Fibroblast of upper back skin (primary cell): ENCODE measurements at places on chromosomes 11 and 22.

DNA sequence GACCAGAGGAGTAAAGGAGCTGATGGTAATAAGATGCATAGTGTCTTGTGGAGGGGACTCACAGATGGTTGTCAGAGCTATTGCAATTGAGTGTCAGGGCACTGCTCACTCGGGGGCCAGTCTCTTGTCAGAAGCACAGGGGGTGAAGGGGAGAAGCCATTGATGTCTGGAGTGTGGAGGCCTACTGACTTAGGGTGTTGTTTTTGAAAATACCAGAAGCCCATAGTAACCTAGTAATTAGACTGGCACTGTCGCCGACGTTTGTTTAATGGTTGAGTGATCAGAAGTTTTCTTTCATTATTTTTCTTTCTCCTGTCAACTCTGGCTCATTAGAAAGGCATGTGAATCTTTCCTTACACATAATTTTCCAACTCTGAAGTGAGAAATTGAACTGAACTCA lies 151.6 kb upstream of the TENM4 start:
- no peak for DNase-seq

GRCh38 chr11:100753571-100753970 lies 66.5 kb downstream of the ARHGAP42 start:
- no peak for DNase-seq

- DNase-seq, result peak; percentile 55
Observed at GRCh38 chr11:22558664-22559063, 67.0 kb downstream of the FANCF start.

- peak; percentile 31 for DNase-seq
Observed at GRCh38 chr22:50058906-50059880, 1.1 kb upstream of the TTLL8 start.

DNA sequence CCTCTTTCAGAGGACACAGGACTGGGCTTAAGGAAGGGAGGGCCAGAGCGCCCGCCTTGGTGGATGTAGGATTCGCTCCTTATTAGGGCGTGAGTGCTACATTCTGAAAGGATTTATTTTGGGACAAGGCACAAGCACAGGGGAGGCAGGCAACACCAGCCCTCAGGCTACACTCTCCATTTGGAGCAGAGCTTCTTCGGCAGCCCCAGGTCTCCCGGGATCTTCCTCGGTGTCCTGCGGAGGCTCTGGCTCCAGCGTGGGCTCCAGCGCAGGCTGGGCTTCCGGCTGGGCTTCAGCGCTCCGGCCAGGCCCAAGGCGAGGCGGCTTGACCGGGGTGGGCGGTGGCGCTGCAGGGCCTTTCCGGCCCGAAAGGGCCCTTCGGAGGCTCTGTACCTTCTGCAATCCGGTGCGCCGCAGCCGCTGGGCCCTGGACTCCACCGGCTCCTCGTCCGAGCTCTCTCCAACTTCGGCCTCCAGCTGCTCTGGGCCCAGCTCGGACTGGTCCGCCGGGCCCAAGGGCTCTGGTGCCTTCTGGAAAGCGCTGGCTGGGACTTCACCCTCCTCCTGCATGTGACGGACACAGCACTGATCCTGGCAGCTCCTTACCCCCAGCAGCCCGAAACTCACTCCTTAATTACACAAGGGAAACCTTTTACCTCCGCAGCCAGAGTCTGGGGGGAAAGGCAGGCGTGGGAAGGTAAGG lies 1.1 kb downstream of the CAVIN3 start:
- DNase-seq, result peak; percentile 42

- DNase-seq, result no peak
Observed at GRCh38 chr11:132251061-132251460, 880.6 kb downstream of the NTM start.

DNA sequence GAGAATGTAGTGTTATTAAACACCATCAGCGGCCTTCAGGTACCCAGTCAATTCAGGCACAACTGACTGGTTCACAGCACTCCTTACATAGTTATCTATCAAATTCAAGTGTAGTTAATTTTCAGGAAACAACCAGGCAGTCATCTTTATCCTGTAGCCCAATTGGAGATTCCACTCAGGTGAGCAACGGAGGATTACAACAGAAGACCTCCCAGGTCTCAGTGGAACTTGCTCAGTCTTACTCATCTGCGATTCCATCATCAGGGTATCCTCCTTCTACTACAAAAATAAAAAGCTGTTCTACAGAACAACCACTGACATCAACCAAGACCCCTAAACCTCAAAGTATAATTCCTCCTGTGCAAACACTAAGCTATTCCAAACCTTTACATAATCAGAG lies 39.6 kb downstream of the QSER1 start:
- DNase-seq, result no peak

DNA sequence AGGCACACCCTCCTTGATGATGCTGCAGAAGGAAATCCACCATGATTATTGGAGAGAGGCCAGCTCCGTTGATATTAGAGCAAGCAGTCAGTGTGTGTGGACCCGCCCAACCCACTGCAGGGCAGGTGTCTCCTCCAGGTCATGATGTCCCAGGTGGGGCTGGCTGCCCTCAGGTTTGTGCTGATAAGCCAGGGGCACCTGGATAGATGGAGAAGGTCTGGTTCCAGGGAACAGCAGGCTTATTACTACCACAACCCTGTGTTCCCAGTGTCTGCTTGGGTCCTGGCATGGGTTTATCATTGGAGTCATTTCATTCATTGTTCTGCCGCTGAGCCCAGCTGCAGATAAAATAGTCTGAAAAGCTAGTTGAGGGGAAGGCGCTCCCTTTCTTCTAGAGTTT lies 181.1 kb upstream of the NECTIN1 start:
- no peak for DNase-seq

- no peak for DNase-seq
Observed at GRCh38 chr11:115437902-115438575, 66.2 kb downstream of the CADM1 start.
